ENCODE measurements at places on chromosomes 1 and 21.
A peak's percentile ranks its signal among the peaks of the same experiment; 100 is the strongest.

DNA sequence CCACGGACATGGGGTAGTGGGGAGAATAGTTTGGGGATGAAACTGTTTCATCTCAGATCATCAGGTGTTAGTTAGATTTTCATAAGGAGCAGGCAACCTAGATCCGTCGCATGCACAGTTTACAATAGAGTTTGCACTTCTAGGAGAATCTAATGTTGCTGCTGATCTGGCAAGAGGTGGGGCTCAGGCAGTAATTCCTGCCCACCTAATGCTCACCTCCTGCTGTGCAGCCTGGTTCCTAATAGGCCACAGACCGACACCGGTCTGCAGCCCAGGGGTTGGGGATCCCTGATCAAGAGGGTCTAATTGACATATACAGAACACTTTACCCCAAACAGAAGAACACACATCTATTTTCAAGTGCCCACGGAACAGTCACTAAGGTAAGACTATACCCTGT, 275.1 kb downstream of the PTPRU start:
- no peak for DNase-seq

GRCh38 chr1:33377756-33378155, 53.1 kb downstream of the PHC2 start:
- no peak for DNase-seq

DNA sequence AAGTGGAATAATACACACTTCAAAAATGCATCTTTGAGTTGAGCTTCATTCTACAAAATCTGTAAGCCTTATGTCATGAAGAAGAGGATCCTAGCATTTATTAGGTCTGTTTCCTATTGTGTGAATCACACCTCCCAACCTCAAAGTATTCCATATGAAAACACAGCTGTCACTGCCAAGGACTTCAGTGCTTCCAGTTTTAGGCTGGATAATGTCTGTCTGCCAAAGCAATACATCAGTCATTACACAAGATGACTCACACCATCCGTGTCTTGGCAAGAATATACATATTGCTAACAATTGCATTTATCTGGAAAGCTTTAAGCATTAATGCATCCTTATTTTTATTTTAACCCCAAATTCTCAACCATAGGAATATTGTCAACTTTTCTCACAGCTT, 125.7 kb upstream of the TMPRSS15 start:
- no peak for DNase-seq

- no peak for DNase-seq
Observed at GRCh38 chr1:230715510-230715909, 1.6 kb upstream of the AGT start.

DNA sequence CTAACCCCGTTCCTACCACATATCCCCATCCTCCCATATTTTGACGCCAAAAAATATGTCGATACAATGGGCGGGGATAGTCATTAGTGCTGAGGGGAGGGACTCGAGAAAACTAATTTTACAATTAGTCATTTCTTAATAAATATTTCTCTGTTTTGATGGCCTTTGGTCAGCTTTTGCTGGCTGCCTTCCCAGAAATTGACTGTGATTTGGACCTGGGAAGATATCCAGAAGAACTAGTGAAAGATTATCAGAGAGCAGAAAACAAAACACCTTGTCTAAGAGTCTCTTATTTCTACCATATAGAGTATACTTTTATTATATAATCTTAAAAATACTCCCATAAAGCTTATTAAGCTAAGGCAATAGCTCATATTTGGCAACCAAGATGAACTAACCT, 247.6 kb downstream of the MRPL39 start:
- no peak for DNase-seq

DNA sequence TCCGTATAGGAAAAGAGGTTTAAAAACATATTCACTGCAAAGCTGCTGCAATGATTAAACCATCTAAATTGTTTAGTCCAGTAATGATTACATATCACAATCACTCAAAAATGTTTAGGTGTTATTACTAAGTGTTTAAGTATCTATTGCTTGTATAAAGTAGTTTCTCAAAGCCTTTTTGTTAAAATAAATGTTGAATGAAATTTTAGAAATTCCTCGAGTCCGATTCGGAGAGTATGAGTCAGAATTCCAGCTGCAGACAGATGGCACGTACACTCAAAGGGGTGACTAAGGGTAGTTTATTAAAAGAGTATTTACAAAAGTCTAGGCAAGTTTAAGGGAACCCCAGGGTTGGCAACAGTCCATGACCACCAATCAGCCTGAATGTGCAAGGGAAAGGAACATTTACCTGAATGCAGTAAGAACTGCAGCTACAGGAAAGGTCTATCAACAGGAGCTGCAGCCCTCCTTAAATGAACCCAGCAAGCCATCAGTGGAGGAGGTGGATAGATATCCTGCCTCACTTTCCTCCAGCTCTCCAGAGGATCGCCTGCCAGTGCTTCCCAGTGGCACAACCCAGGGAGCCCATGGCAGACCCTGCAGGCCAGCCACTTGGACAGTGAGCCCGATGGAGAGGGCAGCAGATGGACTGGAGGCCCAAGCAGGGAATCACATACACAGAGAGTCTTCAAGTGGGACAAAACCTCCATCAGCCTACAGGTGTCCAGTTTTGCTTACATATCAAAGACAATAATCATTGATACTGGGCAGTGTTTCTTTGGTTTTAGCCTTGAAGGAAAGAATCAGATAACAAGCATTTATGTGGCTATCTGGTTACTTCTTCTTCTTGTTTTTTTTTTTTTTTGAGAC, 92.1 kb upstream of the SLC44A3 start:
- DNase-seq = no peak

- DNase-seq = no peak
Observed at GRCh38 chr1:26283279-26283853, 3.5 kb downstream of the SH3BGRL3 start.

DNA sequence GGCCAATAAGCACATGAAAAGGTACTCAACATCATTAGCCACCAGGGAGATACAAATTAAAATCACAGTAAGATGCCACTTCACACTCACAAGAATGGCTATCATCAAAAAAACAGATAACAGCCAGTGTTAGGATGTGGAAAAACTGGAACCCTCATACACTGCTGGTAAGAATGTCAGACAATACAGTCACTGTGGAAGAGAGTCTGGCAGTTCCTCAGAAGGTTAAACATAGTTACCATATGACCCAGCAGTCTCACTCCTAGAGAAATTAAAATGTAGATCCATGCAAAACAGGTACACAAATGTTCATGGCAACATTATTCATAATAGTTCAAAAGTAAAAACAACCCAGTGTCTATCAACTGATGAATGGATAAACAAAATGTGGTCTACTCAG, 33.3 kb downstream of the LDLRAD1 start:
- DNase-seq = no peak

- no peak for DNase-seq
Observed at GRCh38 chr1:219555031-219555692, 57.7 kb downstream of the ZC3H11B start.

DNA sequence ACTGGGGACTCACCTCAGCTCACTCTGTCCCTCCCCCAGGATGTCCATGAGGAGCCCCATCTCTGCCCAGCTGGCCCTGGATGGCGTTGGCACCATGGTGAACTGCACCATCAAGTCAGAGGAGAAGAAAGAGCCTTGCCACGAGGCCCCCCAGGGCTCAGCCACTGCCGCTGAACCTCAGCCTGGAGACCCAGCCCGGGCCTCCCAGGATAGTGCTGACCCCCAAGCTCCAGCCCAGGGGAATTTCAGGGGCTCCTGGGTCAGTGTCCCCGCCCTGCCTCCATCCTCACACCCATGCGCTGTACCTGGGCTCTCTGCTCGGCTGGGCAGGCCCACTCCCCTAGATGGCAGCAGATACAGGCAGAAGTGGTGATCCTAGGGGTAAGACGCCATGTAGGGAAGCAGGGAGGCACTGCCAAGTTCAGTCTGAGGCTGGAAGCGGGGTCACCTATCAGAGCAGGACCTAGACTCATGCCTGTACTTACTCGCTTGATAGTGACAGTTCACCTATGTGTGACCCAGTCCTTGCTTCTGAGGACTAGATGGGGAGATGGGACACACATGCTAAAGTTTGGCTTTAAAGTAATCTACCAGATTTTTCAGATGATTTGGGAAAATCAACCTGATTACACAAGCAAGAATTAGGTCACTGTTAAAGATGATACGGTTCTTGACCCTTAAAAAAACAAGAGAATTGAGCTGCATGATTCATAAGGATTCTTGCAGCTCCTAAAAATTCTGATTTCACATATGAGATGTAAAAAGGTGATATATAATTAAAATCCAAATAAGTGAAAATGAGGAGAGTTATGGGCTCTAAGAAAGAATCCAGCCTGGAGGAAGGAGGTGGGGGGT, 38.7 kb downstream of the ETNK2 start:
- no peak for DNase-seq

GRCh38 chr1:200483491-200484143, 73.8 kb upstream of the ZNF281 start:
- DNase-seq = peak; percentile 27

DNA sequence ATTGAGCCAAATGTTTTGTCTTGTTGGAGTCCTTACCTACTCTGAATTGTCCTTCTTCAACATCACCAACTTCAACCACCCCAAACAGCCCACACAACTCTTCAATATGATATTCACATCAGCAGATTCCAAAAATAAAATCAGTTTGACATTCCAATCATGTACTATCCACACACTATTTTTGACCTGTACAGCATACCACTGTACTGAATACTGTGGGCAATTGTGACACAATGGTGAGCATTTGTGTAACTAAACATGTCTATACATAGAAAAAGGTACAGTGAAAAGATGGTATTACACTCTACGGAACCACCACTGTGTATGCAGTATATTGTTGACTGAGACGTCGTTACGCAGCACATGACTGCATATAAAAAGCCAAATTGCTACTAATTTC, 223.1 kb downstream of the KCNT2 start:
- DNase-seq = no peak

GRCh38 chr1:81327743-81328142, 473.0 kb upstream of the ADGRL2 start:
- no peak for DNase-seq
